ENCODE measurements at places on chromosomes 7 and 10.
A peak's percentile ranks its signal among the peaks of the same experiment; 100 is the strongest.

GRCh38 chr7:83468251-83468739, 180.6 kb downstream of the SEMA3E start:
- DNase-seq: peak; percentile 23

DNA sequence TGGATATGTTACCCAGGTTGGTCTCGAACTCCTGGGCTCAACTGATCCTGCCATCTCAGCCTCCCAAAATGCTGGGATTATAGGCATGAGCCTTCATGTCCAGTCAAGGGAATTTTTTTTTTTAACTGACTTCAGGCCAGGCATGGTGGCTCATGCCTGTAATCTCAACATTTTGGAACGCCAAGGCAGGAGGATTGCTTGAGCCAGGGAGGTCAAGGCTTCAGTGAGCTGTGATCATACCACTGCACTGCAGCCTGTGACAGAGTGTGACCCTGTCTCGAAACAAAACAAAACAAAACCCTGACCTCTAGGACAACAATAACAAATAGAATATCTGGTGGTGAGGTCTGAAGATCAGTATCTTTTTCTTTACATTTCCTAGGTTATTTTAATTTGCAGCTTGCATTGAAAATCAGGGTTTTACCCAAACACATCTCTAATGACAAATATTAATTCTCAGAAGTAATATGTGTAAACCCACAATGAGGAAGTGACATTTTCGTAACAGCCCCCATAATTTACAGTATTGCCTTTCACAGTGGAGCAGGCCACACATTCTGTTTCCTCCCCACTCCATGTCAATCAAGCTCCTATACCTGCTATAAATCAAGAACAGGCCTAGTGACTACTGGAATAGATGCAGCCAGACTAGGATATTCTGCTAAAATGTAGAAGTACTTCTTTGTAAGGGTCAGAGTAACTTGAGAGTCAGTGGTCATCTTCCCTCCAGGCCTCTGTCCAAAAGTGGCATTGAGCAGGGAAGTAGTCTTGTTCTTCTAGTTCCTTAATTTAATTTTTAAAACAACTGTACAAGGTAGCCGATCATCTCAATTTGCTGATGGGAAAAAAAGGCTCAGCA, 43.3 kb upstream of the ECHDC3 start:
- peak; percentile 86 for DNase-seq

DNA sequence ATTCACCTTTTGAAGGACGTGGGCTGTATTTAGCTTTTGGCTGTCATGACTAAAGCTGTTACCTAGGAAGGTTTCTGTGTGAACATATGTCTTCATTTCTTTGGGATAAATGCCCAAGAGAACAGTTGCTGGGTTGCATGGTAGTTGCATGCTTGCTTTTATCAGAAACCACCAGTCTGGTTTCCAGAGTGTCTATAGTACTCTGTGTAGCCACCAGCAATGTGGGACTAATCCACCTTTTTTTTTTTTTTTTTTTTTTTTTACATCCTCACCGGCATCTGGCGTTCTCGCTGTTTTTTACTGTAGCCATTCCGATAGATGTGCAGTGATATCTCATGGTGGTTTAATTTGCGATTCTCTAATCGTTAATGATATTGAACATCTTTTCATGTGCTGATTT, 297.8 kb downstream of the SDK1 start:
- DNase-seq: no peak

GRCh38 chr7:92994901-92995300, 122.9 kb downstream of the SAMD9 start:
- DNase-seq: no peak

GRCh38 chr10:51073453-51074237, 642 bp upstream of the PRKG1 start:
- no peak for DNase-seq

- no peak for DNase-seq
These were observed 4.0 kb downstream of the ZC3HAV1 start for GRCh38 chr7:139105484-139105883.

GRCh38 chr10:71131096-71131495, 81.3 kb upstream of the UNC5B start:
- DNase-seq: no peak

DNA sequence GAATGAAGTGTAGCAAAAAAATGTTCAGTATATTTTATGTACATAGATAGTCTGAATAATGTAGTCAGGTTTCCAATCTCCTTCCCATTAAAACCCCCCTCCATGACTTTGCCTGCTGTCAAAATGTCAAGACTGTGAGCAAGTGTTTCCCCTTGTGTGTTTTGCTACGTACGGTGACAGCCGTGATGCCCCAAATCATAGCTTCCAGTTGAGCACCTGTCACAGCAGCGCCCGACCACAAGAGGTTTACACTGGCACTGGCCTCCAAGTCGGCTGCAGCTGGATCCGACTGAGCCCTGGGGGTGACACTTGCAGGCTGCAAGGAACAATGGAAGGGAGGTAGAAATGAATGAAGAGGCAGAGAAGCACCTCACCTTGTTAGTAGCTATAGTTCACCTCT, 62.3 kb downstream of the LAMB4 start:
- no peak for DNase-seq

DNA sequence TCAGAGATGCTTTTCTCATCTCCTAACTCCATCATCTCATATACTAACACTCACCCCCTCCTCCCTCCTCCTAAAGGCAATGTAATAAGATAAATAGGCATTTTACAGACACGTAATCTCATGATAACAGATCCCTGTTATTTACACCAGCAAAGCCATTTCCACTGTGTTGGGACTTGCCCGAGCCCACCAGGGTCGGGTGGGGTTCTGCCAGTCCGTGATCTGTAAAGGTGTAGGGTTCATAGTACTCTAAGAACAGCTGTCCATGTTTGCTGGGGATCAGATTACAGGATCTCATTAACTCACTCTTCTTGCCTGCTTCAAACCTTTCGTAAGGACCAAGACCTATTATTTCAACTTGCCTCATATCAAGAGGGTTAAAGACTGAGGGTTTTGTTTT, 172.4 kb downstream of the FZD1 start:
- no peak for DNase-seq

GRCh38 chr10:80195046-80195574, 10.2 kb downstream of the ANXA11 start:
- DNase-seq: no peak

GRCh38 chr10:103630156-103630555, 136.7 kb downstream of the NEURL1 start:
- DNase-seq: no peak

GRCh38 chr10:77082601-77083252, 554.9 kb downstream of the KCNMA1 start:
- DNase-seq: peak; percentile 38

DNA sequence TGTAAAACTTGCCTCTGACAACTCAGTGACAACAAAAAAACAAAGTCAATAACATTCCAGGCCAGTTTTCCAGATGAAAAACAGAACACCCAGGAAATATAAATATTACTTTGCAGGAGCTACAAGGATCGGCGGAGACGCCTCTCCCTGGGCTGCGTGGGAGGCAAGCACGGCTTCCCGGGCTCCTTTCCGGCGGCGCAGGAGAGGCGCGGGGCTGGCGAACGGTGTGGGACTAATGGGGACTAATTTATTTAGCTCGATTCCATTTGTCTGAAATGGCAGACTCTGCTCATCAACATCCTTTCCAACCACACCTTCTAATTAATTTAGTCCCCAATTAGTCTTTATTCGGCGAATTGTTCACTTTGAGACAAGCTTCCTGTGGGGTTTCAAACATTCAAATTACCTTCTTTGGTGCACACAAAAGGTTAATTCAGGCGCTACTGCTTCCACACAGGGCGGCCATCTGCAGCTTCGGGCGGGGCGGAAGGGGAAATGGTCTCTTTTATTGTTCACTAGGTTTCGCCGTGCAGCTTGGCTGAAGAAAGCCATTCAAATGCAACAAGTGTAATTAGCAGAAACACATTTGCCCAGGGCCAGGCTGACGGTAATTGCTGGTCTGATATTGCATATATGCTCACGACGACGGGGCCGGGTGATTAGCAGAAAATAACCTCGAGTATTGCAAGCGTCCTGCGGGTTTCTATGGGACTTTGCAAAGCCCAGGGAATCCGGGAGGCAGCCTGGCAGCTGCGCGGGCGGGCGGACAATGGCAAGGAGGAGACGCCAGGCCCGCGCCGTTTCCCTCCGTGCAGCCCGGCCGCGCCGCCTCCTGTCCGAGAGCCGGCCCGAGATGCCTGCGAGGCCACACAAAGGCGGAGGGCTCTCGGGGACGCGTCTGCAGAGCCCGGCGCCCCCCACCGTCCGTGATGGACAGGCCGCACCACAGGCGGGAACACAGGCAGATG, 270.1 kb downstream of the PTPRN2 start:
- no peak for DNase-seq

DNA sequence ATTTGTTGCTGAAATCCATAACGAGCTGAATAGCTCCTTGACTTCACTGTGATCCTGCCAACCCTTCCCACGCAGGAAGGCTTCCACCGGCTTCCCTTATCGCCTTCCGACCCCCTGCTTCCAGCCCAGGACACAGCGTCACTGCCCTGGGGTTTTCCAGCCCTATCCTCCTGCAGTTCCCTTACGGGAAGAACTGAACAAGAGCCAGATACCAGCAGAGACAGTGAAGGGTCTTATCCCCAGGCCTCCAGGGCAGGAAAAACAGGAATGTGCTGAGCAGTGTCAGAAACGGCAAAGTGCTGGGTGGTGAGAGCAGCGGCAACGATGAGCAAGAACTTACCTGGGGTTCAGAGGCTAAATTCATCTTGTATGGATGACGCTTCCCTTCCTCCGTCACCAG, 22.4 kb downstream of the PDLIM1 start:
- DNase-seq: no peak

GRCh38 chr7:133746847-133747246, 380.3 kb upstream of the LRGUK start:
- DNase-seq: no peak

GRCh38 chr10:113449006-113449695, 103.7 kb upstream of the HABP2 start:
- DNase-seq: no peak

GRCh38 chr7:74403521-74404387, 50.0 kb upstream of the GTF2IRD1 start:
- no peak for DNase-seq

GRCh38 chr10:33476757-33477273, 142.3 kb upstream of the NRP1 start:
- no peak for DNase-seq

- DNase-seq: no peak
These were observed 231.8 kb upstream of the FOXP2 start for GRCh38 chr7:114182837-114183236.

DNA sequence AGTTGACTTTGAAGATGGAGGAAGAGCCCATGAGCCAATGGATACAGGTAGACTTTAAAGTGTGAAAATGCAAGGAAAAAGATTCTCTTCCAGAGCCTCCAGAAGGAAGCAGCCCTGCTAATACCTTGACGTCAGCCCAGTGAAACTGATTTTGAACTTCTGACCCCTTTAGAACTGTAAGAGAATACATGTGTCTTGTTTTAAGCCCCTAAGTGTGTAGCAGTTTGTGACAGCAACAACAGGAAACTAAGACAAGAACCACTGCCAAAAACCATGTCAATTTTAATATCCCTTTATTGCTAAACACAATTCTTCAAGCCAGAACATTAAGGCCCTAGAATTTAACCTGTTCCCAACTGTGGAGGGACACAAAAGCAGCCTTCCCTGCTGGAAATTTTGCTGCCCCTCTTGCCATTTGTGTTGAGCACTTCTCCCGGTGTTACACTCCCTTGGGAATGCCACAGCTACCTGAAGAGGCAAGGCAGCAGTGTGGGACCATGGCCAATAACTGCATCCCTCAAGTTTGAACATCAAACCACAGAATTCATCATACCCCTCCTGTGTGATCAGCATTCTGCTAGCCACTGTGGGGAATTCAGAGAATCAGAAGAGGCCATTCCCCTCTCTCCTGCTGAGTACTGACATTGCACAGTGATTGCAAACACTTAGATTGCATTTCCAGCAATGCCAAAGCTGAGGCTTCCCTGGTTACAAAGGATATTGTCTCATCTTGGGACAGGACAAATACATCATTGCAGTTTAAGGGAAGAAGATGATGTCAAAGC, 12.3 kb upstream of the CCDC172 start:
- DNase-seq: no peak

GRCh38 chr7:50723888-50724287, 58.8 kb downstream of the GRB10 start:
- no peak for DNase-seq

DNA sequence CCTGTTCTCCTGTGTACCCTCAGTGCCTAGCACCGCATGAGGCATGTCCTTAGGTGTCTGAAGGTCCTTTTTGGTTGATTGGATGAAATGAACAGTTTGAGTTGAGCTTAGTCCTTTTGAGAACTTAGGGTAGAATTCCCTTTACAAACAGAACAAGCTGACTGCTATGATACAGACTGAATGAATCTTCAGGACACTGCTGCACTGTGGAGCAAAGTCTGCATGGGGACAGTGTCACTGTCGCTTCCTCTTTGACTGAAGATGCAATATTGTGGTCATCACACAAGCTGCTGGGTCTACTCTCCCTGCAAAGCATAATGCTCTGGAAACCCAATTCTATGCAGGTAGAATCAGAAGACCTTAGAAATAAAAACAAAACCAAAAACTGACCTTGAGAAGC, 8.6 kb upstream of the PLAU start:
- DNase-seq: peak; percentile 68

GRCh38 chr7:71385330-71385729, 253.4 kb downstream of the GALNT17 start:
- DNase-seq: no peak

DNA sequence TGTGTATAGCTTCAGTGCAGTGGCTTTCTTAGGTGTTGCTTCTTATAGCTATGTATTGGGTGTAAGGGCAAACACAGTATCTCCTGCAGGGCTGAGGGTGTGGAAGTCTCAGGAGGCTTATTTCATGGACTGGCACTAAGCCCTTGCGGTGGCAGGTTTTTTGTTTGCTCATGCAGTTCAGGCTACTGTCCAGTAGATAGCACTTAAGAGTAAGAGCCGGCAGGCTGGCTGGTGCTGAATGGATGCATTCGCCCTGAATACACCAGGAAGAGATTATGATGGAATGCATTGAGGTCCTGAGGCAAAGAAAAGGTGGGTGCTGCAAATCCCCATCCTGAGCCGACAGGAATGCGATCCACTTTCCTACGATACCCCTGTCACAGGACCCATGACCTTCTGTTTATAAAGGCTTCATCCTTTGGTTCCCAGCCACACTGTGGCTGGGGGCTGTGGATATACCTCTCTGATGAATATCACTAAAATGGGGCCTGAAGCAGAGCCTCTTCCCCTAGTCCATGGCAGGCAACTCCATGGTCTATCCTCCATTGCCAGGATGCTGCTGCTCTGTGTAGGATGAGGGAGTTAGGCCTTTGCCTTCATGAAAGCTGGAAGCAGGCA, 44.9 kb downstream of the ANXA8 start:
- peak; percentile 51 for DNase-seq

GRCh38 chr10:33783557-33783956, 449.1 kb upstream of the NRP1 start:
- no peak for DNase-seq

DNA sequence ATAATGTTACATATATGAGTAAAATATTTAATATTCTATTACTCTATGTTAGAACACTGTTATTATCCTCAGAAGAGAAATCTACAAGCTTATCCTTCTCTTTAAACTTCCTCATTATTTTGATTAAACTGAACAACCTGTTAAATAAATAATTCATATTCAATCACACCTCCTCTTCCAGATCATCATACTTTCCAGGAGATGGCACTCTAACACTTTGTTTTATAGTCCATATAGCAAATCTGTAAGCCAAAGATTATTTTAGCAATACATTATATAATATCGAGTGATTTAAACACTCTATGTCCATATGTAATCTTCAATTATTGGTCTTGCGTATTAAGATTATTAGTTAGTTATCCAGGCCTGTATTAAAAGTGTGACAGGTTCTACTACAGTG, 694.1 kb downstream of the ANKRD7 start:
- no peak for DNase-seq
